ENCODE measurements at places on chromosomes 5 and 9.

GRCh38 chr5:34582371-34582770 is 73.8 kb upstream of the RAI14 start:
- DNase-seq, result no peak

DNA sequence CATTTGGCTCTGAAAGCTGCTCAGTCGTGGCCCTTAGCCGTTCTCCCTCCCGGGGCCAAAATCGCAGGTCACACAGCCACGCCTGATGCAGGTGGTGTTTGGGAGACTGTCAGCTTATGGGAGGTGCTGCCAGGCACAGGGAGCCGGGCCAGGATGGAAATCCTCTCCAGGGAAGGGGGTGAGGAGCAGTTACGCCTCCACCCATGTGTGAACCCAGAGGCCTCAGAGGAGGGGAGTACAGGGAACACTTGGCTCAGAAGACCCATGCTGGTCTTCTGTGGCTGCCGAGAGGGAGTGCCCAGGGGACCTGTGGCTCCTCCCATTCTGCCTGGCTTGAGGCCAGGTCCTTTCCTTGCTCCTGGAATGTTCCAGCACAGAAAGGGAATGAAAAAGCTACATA is 3.6 kb upstream of the OLFM1 start:
- no peak for DNase-seq

DNA sequence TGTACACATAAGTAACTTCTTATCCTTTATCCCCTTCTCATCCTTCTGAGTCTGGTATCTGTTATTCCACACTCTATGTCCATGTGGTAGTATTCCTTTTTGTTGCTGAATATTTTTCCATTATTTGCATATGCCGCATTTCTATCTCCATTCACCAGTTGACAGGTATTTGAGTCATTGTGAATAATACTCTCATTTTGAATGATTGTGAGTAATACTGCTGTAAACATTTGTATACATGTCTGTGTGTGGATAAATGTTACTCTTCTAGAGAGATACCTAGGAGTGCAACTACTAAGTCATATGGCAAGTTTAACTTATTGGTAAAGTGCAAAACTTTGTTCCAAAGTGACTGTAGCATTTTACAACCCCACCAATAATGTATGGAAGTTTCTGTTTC is 15.6 kb downstream of the RIC1 start:
- no peak for DNase-seq

- DNase-seq, result no peak
Observed at GRCh38 chr5:124330595-124331220, 415.7 kb downstream of the ZNF608 start.

GRCh38 chr5:137761566-137761965 is 7.4 kb upstream of the HNRNPA0 start:
- DNase-seq, result no peak

Measured in OCI-LY7 (cell line).